Activated CD4-positive, alpha-beta memory T cell treated with anti-CD3 and anti-CD28 coated beads, Interleukin-2, amount 10 ng/mL, durations not matched to agents 7 days and 5 days (primary cell): ENCODE measurements at places on chromosomes 11 and 22.

GRCh38 chr11:105181100-105181499 is 41.5 kb upstream of the CARD18 start:
- no peak for DNase-seq

GRCh38 chr22:19767427-19768341 is 7.1 kb downstream of the TBX1 start:
- no peak for DNase-seq

GRCh38 chr11:106344394-106344793 is 266.9 kb downstream of the AASDHPPT start:
- no peak for DNase-seq

- no peak for DNase-seq
These were observed 1.9 kb downstream of the SCYL1 start for GRCh38 chr11:65526744-65527143.

DNA sequence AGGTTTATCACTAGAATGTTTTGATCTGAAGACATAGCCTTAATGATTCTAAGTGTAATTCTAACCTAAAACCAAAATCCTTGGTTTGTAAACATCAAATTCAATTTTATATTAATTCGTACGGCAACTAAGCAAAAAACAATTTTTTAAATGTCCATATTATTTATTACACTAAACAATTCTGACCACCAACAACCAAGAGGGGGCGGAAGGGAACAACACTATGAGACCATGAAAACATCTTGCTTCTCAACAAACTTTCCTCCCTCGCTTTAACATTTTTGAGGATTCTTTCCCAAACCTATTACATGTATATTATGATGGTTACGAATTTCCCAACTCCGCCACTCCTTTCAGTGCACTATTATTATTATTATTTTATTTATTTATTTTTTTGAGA is 6.5 kb upstream of the UCP2 start:
- no peak for DNase-seq

- no peak for DNase-seq
These were observed 90.0 kb downstream of the ARHGAP8 start for GRCh38 chr22:44842417-44842816.

GRCh38 chr11:33996498-33997454 is 54.8 kb upstream of the CAPRIN1 start:
- DNase-seq, result peak; percentile 76

DNA sequence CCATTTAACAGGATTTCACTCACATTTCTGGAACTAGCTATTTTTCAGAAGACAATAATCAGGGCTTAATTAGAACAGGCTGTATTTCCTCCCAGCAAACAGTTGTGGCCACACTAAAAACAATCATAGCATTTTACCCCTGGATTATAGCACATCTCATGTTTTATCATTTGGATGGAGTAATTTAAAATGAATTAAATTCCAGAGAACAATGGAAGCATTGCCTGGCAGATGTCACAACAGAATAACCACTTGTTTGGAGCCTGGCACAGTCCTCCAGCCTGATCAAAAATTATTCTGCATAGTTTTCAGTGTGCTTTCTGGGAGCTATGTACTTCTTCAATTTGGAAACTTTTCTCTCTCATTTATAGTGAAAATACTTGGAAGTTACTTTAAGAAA is 9.2 kb downstream of the PRSS23 start:
- no peak for DNase-seq

DNA sequence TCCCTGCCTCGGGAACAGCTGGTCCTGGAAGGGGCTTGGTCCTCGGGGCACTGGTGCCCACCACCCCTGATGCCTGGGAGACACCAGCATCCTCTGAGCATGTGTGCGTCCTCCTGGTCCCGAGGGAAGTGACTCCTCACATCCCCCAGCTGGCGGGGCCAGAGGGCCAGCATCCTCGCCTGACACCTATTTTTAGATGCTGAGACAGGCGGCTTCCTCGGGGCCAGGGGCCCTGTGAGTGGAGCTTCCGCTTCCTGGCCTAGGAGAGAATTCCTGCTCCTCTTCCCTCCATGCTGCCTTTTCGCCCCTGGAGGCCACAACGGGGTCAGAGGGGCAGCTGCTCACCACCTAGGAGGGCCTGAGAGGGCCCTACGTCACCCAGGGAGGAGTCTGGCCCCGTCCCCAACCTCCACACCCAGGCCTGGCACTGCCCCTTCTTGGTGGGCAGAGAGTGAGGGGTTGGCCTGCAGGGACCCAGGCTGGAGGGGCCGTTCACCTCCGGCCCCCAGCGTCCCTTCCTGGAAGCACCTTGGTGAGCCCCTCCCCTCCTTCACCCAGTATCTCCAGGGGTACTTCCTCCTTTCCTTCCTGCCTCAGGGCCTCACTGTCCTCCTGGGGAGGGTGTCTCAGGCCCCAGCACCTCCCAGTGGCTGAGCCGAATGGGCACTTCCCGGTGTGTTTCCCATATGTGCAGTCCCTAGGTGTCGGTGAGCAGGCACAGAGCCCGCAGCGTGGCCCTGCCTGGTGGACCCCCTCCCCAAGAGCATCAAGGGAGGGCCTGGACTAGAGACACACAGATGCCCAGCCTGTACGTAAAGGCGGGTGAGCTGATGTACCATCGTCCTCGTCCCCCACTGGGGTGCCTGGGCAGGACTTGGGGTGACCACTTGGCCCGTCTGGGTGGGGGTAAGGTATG is 6.1 kb downstream of the CD81 start:
- DNase-seq, result no peak

DNA sequence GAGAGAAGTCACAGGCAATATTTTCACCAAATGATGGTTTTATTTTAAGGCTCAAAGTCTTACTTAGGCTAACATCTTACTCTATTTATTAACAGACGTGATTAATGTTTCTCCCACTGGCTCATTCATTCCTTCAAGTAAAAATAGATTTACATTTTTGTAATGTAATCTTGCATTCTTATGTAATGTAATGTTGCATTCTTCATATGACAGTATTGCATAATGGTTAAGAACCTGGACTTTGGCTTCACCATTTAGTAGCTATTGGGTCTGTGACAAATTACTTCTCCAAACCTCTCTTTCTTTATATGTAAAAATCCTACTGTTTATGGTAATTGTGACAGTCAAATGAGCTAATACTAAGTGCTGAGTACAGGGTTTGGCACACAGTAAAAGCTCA is 3.3 kb upstream of the DIXDC1 start:
- DNase-seq, result no peak

- no peak for DNase-seq
These were observed 33.7 kb downstream of the IGF2 start for GRCh38 chr11:2105511-2105910.

- DNase-seq, result no peak
These were observed 1.2 kb upstream of the MYO7A start for GRCh38 chr11:77126861-77127234.

DNA sequence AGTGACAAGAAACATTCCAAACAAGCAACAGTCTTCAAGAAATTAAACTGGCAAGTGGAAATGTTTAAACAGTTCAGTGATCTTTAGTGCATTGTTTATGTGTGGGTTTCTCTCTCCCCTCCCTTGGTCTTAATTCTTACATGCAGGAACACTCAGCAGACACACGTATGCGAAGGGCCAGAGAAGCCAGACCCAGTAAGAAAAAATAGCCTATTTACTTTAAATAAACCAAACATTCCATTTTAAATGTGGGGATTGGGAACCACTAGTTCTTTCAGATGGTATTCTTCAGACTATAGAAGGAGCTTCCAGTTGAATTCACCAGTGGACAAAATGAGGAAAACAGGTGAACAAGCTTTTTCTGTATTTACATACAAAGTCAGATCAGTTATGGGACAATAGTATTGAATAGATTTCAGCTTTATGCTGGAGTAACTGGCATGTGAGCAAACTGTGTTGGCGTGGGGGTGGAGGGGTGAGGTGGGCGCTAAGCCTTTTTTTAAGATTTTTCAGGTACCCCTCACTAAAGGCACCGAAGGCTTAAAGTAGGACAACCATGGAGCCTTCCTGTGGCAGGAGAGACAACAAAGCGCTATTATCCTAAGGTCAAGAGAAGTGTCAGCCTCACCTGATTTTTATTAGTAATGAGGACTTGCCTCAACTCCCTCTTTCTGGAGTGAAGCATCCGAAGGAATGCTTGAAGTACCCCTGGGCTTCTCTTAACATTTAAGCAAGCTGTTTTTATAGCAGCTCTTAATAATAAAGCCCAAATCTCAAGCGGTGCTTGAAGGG is 6.0 kb downstream of the MALAT1 start:
- no peak for DNase-seq

- no peak for DNase-seq
These were observed 49.1 kb upstream of the CAPRIN1 start for GRCh38 chr11:34002420-34002819.

DNA sequence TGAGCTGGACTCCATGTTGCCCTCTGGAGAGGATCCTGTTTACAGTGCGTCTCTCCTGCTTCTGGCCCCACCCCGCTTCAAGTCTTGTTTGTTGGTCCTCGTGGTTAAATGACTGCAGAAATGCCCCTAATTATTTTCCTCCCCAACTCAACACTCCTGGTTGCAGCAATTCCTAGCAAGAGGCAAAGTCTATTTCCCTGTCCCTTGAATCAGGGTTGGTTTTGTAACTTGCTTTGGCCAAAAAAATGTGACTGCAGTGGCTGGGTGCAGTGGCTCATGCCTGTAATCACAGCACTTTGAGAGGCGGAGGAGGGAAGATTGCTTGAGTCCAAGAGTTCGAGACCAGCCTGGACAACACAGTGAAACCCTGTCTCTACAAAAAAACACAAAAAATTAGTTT is 41.0 kb upstream of the FGF3 start:
- DNase-seq, result no peak

GRCh38 chr11:1234054-1234720 is 11.3 kb downstream of the MUC5B start:
- DNase-seq, result no peak

DNA sequence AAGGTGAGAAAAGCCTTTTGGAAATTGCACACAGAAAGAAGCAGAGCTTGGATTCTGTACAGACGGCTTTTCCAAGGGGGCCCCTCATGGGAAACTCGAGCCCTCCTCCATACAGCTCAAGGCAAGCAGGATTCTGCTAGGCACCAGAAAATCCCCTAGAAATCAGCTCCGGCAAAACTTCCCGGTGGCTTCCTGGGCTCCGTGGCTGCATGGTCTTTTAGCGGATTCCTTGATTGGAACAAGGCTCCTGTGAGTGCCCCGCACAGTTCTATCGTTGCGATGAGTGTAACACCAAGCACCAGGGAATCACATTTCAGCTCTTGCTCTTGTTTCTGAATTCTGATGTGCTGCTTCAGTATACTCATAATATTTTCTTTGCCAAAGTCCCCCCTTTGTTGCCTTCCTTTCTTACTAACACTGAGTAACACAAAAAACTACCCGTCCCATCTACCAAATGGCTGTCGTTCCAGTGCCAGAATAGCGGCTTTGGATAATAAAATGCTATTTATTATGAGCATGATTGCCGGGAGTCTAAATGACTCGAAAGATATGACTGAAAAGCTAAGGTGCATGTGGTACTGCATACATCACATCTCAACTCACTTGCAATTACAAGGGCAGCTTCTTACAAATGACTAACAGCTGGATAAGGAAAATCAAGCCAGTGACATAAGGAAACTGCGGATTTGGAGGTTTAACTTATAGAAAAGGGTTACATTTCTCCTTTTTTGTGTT is 494.1 kb downstream of the DLG2 start:
- no peak for DNase-seq

DNA sequence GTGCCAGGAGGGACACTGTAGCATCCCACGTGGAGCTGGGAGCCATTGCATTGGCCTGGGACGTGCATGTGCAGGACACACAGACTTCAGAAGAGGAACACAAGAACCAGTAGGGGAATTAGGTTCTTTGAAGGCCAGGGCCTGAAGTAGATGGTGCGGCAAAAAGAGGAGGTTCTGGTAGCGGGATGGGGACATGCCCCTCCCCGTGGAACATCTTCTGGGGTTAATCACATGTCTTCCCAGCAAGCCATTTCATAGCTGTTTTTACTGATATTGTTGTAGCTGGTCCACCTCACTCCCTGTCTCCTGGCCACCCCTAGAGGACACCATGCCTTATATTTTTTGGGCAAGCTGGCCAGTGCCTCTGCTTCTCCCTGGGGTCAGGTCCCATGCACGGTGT is 74.3 kb downstream of the SCN3B start:
- DNase-seq, result no peak

- no peak for DNase-seq
These were observed 48.8 kb downstream of the CLTCL1 start for GRCh38 chr22:19242699-19243098.

DNA sequence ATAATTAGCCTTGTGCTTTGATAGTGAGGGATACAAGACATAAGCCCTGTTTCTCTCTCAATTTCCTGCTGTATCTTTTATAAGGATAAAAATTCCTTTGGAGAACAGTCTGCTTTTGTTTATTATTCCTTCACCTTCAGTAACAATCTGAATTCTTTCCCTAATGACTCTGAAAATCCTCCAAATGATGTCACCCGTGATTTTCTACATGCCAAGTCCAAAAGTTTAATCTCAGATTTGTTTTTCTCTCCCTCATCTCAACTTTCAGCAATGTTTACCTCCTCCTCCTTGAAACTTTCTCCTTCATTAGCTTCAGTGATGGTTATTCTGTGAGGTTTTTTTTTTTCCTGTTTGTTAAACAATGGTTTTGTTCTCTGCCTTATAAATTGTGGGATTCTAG is 2.2 kb downstream of the OR51E2 start:
- DNase-seq, result no peak

GRCh38 chr11:74784234-74784633 is 35.6 kb downstream of the RNF169 start:
- DNase-seq, result no peak

DNA sequence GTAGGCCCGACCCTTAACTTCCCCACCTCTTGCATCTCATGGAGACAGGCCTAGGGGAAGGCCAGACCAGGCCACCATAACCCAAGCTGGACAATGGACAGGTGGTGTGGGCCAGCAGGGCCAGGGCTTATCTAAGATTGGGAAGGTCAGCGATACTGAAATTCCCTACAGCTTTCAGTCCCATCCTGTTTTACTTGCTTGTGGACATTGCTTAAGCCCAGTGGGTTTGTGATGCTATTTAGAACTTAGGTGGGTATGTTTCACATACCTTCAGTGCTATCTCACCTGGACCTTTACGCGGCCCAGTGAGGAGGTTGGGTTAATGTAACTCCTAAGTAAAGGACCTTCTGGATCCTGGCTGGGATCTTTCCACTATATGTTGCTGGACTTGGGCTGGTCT is 1.7 kb downstream of the FADS2 start:
- no peak for DNase-seq

- DNase-seq, result no peak
These were observed 2914.8 kb upstream of the OR11H1 start for GRCh38 chr22:12613199-12613598.

- DNase-seq, result no peak
These were observed 75.4 kb upstream of the WNT7B start for GRCh38 chr22:46052331-46052771.

DNA sequence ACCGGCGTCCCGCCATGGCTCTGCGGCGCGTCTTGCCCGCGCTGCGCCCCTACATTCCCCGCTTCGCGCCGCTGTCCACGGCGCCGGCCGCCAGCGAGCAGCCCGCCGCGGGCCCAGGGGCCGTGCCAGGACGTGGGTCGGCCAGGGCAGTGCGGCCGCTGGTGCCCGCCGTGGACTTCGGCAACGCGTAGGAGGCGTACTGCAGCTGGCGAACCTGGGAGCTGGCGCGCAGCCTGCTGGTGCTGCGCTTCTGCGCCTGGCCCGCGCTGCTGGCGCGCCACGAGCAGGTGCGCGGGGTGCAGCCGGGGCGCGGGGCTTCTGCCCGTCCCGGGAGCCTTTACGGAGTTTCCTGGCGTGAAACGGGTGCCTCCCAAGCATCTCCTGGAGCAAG is 20.1 kb downstream of the DGCR6L start:
- DNase-seq, result no peak
